ENCODE measurements at places on chromosomes 5 and 9. TPM values are rescaled to one million over a fixed set of nuclear protein-coding genes. Genes with fewer than 3 reads are reported as not detected.

The AHRR gene
- total RNA-seq: 1.0 TPM

The ACTBL2 gene
- not detected for total RNA-seq

The PDZD2 gene
- 2.6 TPM for total RNA-seq

The OR1J2 gene
- not detected for total RNA-seq

The EXD3 gene
- 8.4 TPM for total RNA-seq

The CAPSL gene
- total RNA-seq: not detected

The IL9 gene
- not detected for total RNA-seq

The OTP gene
- total RNA-seq: not detected

The SPATA9 gene
- 1.0 TPM for total RNA-seq
